ENCODE measurements at places on chromosomes 1 and 21.

- DNase-seq, result no peak
These were observed 81.7 kb downstream of the ARID4B start for GRCh38 chr1:235246022-235246948.

GRCh38 chr1:154669464-154670282 is 61.7 kb upstream of the ADAR start:
- peak; percentile 5 for DNase-seq

- DNase-seq, result no peak
These were observed 14.3 kb upstream of the LSM10 start for GRCh38 chr1:36411674-36412648.

- no peak for DNase-seq
These were observed 117.1 kb downstream of the FOXD2 start for GRCh38 chr1:47554901-47555300.

GRCh38 chr1:46522969-46523320 is 28.5 kb downstream of the KNCN start:
- DNase-seq, result no peak

DNA sequence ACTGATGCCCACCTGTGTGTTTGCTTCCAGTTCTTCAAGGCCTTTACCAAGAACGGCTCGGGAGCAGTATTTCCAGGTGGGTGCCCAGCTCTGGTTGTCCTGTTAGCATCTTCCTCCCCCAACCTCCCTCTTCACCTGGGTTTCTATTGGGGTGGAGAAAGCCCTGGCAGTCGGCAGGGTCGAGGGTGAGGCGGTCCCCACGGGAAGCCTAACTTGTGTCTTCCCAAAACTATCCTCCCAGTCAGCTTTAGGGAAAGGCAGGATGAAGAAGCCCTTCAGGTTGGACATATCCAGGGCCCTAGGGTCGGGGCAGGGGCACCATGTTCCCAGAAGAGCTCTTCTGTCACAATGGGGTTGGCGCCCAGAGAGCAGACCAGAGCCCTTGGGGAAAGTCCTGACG is 20.6 kb downstream of the QSOX1 start:
- DNase-seq, result no peak

DNA sequence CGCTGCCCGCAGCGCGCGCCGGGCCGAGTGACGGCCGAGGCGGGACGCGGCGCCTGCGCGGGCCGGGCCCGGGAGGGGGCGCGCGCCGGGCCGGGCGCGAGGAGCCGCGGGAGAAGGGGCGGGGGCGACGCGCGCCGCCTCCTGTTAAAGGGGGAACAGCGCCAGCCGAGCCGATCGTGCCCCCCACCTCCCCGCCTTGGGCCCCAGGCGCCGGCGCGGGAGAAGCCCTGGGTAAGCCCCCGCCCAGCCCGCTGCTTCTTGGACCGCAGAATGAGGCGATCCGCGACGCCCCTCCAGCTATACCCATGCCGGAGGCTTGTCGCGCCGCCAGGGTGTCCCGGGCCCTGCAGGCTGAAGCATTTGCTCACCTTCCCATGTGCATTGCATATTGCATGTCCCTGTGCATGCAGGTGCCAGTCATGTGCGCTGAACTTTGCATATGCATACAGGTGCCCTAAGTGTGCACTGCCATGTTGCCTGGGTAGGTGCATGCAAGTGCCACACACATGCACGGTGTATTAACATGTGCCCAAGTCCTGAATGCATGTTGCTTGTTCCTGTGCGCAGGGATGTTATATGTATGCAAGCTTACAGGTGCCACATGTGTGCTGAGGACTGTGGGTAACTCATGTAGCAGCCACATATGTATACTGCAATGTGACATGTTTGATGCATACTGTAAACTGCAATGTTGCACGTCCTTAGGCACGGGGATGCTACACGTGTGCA is at the start of gene ADGRB2:
ADGRB2 (minus strand) TSS at position 29 of the 729 bp plus-strand sequence. CDS start 7,119 bp downstream, outside the sequence.
- DNase-seq, result no peak

GRCh38 chr1:50450861-50451653 is 27.8 kb upstream of the DMRTA2 start:
- DNase-seq, result no peak

DNA sequence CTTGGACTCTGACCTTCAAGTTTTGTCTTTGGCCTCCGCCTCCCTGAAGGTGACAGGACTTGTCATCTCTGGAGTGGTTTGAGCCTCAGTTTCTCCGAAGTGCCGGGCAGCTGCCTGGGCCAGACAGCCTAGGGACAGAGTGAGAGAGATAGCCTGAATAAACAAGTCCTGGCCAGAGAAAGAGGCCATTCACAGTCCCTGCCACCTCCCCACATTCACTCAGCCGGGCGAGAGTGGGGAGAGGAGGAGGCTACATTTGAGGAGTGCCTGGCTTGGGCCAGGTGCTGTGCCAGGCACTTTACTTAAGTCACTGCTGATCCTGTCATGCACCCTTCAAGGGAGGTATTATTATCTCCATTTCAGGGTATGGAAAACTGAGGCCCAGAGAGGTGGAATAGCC is 3.5 kb downstream of the EXTL1 start:
- no peak for DNase-seq

DNA sequence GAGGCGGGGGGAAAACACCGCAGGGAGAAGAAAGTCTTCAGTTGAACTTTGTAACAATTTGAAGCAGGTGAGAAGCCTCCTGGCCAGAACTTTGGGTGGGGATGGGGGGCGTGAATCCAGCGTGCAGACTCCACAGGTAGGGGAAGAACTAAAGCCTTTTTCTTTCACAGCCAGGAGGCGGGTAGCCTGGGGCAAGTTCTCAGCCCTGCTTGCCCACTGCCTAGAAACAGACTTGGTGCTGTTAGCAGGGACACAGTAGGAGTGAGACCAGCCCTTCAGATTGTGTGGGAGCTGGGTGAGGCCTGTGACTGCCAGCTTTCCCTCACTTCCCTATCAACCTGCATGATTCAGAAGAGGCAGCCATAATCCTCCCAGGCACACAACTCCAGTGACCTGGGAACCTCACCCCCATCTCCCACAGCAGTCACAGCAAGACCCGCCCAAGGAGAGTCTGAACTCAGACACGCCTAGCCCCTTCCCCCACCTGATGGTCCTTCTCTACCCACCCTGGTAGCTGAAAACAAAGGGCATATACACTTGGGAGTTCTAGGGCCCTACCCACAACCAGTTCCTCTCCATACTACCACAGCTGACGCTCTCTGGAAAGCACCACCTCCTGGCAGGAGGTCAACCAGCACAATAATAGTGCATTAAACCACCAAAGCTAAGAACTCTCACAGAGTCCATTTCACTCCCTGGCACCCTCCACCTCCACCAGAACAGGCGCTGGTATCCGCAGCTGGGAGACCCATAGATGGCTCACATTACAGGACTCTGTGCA is 83.5 kb upstream of the CDC42BPA start:
- DNase-seq, result no peak

DNA sequence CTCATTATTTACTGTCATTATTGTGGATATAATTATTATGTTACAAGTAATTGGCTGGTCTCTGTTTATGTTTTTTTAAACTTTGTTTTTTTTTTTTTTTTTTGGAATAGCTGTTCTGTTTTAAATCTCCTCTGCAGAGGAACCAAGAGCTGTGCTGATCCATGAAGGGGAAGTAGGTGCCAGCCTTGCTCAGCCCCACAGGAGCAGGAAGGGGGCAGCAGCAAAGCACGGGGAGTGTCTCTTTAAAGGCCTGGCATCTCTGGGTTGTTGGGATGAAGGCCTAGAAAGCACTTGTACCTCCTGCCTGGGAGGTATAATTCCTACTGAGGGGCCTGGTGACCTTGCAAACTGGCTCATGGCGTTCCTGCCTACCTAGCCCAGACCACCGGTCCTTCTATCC is 2.5 kb upstream of the GRHL3 start:
- DNase-seq, result no peak

DNA sequence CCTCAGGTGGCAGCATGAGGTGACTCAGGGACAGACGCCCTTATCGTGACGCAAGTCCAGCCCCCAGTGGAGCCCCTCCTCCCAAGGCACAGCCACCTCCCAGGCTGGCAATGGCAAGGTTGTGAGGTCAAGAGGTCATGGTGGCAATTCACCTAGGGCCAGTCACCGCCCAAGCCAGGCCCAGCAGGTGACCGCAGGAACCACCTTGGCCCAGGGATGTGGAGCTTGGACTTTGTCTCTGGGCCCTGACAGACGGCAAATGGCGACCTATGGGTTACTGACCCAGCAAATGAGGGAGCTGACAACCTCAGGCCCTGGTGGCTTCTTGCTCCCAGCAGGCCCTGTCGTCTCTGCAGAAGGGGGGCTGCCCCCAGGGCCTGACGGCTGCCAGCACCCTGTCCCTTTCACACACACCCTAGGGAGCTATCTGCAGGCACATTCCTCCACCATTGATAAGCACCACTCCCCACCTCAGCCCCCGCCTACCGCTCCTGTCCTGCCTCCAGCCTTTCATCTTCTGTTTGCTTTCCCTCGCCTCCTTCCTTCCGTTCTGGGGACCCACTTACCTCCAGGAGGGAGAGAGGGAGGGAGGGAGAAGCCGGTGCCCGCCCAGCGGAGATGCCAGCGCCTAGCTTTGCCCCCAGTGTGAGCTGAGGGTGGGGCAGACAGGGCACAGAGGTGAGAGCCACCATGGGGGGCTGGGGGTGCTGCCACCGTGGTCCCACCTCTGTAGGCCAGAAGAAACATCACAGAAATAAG is 12.1 kb downstream of the EPHA2 start:
- DNase-seq, result no peak

DNA sequence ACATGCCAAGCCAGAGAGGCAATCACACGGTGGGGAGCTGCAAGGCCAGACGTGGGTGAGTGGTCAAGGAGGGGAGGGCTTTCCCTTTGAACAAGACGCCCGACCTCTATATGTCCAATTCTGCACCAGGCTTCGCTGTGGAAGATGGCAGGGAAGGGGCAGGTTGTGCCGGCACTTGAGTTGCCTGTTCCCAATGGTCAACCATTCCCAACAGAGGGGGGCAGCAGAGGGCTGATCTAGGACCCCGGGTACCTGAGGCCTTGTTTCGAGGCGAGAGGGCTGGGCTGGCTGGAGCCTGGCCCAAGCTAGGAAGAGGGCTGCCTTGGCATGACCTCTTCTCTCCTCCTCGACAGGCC is 64.9 kb downstream of the TMEM53 start:
- no peak for DNase-seq

DNA sequence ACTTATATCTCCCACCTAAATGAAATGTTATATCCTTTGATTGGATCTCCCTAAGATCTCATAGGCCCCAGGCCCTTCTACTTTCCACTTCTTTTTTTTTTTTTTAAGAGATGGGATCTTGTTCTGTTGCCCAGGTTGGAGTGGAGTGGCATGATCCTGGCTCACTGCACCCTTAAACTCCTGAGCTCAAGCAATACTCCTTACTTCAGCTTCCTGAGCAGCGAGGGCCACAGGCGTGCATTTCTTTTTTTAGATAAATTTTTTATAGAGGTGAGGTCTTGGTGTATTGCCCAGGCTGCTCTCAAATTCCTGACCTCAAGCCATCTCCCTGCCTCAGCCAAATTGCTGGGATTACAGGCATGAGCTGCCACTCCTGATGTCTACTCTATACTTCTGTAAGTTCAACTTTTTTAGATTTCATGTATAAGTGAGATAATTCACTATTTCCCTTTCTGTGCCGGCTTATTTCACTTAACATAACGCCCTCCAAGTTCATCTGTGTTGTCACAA is 987.5 kb upstream of the NCAM2 start:
- no peak for DNase-seq

- DNase-seq, result no peak
These were observed 13.9 kb upstream of the FGGY start for GRCh38 chr1:59282951-59283350.

DNA sequence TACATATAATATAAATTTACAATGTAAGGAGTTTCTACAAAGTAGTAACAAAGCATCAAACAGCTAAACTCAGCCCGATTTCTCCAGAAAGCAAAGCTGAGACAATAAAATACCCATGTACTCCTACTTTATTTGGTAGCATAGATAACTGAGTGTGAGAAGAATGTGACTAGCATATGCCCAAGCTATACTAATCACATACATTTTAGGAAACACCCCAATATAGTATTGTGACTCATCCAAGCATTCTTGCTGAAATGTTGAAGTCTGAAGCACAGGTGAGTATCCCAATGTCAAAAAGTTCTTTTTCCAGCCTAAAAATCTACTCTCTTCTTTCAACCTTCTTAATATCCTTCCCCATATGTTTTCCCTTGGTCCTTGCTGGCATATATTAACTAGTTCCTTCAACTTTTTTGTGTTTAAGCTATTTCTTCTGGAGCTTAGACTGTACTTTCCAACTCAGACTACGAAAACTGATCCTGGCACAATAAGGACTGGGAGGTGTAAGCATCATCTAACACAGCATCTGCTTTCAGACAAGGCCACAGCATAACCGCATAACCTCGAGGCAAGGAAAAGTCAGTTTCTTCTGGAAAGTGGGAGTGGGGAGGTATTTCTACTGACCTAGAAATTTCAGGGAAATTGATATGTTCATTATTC is 163.0 kb upstream of the RNPC3 start:
- no peak for DNase-seq

DNA sequence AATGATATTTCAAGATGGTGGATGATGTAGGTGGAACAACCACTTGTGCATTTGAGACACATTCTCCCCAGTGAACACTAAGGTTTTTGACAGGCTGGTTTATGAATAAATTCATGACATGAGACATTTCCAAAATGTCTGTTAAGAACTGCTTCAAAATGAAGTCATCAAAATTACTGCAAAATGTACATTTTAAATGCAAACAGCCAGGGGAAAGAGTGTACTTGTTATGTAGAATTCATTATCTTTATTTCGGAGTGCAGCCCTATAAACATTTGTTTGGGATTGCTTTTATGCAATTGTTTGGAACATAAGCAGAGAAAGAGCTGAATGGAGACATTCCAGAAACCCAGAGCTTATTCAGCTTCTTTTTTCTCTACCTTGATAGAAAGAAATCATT is 49.5 kb downstream of the DSCAM start:
- DNase-seq, result no peak

GRCh38 chr1:1110561-1110971 is 5.3 kb downstream of the C1orf159 start:
- no peak for DNase-seq

GRCh38 chr1:202160377-202160940 is at the start of gene PTPN7:
Gene PTPN7 (minus strand): TSS chr1:202160602. CDS start chr1:202159402, 1,200 bp downstream.
- DNase-seq, result no peak

DNA sequence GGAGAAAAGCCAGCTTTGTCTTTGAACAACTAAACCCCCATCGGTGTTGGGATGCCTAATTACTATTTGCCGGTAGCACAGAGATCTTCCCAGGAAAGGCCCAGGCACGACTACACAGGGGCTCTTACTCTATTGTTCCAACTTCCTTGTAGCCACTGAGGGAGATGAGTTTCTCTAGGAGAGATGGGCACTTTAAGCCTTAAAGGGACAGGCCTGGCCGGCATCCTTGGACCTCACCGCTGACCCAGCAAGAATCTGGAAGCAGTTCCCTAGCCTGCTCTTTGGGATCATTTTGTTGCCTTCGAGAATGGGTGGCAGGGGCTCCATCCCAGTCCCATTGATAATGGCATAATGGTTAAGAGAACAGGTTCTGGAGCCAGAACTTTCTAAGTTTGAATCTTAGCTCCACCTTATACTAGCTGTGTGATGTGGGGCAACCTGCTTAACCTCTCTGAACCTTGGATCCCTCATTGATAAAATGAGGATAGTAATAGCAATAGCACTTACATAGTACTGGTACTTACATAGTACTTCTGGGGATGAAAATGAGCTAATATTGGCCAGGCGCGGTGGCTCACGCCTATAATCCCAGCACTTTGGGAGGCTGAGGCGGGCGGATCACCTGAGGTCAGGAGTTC is 239.1 kb upstream of the TMEM51 start:
- DNase-seq, result no peak

- no peak for DNase-seq
These were observed 373.4 kb downstream of the USH2A start for GRCh38 chr1:216049741-216050430.

Measured in NCI-H2081 treated with DMSO at 0.1 percent for 48 hours (cell line).